ENCODE measurements at places on chromosomes 6 and 20.
A peak's percentile ranks its signal among the peaks of the same experiment; 100 is the strongest.

- DNase-seq = no peak
Measured at GRCh38 chr6:28588666-28589065, 63.0 kb downstream of the GPX5 start.

DNA sequence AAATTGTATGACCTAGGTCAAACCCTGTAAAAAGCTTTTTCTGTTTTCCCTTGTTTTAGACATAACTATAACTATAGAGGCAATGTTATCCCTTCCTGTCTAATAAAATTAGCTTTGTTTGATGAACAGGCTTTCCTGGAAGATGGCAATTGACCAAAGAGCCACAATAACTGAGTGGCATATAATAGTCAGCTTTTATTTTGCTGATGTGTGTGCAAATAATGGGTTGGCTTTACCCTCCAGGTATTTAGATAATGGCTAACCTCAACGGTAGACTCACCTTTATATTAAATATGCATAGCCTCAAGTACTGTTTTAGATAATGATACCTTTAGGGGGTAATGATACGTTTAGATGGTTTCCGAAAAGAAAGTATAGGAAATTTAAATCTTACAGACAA is 15.0 kb downstream of the TBXT start:
- no peak for DNase-seq

GRCh38 chr6:146065690-146066089 is 36.8 kb downstream of the GRM1 start:
- DNase-seq = no peak

DNA sequence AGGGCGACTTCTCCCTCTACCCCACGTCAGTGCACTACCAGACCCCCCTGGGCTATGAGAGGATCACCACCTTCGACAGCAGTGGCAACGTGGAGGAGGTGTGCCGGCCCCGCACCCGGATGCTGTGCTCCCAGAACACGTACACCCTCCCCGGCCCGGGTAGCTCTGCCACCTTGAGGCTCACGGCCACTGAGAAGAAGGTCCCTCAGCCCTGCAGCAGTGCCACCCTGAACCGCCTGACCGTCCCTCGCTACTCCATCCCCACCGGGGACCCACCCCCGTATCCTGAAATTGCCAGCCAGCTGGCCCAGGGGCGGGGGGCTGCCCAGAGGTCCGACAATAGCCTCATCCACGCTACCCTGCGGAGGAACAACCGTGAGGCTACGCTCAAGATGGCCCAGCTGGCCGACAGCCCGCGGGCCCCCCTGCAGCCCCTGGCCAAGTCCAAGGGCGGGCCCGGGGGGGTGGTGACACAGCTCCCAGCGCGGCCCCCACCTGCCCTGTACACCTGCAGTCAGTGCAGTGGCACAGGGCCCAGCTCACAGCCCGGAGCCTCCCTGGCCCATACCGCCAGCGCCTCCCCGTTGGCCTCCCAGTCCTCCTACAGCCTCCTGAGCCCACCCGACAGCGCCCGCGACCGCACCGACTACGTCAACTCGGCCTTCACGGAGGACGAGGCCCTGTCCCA is 57.5 kb upstream of the TMEM181 start:
- DNase-seq = no peak

- no peak for DNase-seq
Measured at GRCh38 chr6:13985663-13986325, 61.0 kb downstream of the RNF182 start.

DNA sequence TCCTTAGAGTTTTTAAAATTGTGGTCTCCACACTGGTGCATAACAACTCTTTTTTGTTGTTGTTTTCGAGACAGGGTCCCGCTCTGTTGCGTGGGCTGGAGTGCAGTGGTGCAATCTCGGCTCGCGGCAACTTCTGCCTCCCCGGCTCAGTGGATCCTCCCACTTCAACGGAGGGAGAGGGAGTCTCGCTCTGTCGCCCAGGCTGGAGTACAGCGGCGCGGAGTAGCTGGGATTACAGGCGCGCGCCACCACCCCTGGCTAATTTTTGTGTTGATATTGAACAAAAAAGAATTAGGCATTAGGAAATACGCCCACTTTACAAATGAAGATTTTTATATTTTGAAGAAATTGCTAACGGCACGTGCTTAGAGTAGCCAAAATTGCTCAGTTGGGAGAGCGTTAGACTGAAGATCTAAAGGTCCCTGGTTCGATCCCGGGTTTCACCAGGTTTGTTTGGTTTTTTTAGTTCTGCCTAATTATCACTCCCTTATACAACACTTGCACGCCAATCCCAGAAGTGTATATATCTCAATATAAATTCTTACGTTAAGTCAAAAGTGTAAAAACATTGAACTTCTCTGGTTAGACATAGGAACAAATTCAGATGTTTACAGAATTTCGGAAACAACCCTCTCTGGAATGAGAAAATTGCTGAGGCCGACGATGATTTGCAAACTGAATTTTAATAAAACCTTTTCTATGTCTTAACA is 159.6 kb downstream of the TRIM27 start:
- DNase-seq = no peak

DNA sequence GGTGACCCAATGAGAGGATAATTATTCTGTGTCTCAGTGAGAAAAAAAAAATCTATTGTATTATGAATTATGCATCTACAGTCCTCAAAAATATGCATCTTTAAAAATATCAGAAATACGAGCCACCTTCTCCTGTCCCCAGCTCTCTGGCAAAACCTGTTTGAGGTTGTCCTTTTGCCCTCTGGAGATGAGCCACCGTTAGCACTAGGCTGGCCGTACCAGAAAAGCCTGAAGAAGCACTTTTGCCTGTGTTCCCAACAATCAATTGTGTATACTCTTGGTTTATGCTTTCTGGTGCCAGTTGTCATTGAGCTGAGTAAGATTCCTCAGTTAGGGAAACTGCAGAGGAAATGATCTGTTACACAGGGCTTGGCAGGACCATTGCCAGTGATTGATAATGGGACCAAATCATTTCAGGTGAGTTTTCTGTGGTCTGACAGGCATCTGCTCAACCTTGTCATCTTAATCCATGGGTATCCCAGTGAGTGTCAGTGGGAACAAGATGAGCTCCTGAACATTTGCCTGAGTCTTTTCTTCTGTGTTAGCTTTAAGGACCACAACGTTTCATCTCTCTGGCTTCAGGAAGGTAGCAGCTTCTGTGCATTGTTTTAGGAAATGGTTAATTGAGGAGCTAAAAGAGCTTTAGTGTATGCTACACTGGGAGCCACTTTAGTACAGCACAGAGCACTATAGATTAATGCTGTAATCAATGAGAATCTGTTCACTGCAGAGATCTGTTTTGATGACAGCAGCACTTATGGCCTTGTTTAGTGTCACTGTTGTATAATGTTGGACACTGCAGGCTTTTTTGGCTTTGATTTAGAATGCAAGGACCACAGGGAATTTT is 330.1 kb downstream of the RIMS1 start:
- DNase-seq = no peak

- no peak for DNase-seq
Measured at GRCh38 chr6:11146117-11146826, 34.7 kb upstream of the ERVFRD-1 start.

DNA sequence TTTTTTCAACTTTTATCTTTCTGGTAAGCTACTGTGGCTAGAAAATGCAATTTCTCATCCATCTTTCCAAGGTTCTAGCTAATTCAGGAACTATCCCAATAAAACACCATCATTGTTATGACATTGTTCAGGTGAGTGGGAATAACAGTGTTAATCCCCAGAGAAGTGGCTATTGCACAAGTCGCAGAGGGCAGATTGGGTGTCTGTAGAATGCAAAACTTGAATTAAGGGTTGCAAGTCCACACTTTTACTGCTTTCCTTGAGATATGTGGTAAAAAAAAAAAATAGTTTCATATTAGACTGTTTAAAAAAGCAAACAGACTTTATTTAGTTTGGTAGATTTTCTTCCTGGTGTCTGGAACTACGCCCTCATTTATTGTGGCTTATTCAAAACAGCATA is 41.1 kb upstream of the PRDM1 start:
- DNase-seq = no peak

DNA sequence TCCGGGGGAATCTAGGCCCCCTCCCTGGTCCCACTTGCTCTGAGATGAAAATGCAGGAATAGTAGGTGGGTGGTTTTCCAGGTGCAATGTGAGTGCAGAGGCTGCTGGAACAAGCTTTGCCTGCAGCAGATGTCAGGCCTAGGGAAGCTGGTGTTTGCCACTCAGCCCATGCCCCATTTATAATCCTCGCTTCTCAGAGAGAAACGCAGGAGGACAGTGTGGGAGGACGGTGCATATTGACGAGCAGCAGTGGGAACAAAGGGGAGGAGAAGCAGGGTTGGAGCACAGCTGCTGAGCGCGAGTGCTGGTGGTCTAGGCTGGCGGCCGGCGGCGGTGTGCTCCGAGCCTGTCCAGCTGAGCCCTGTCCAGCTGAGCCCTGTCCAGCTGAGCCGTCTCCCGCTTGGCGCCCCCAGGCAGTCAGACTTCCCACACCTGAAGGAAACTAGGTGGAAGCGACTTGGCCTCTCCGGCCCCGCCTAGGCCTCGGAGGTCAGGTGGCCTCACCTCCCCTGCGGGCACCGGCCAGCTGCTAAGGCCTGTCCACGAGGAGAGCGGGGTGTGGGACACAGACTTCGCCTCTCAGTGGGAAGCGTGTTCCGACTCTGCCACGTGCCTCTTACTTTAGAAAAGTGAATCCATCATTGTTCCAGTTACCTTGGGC is 49.7 kb upstream of the FRMD1 start:
- DNase-seq = no peak

DNA sequence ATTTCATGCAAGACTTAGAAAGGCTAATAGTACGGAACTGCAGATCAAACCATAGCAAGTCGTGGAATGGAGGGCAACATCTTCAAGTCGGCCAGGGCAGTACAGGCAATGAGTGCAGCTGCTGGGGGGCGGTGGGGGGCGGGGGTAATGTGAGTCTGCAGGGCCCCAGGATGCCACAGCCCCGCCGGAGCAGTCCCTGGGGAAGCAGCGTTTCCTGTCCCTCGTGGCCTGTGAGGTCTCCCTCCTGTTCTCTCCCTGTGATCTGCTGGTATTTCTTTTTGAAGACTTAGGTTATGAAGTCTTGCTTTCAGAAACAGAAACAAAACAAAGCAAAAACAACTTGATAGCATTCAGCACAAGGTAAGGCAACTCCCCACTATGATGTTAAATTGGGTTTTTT is 351.9 kb downstream of the FOXA2 start:
- DNase-seq = no peak

- no peak for DNase-seq
Measured at GRCh38 chr6:77462359-77463307, 658 bp downstream of the HTR1B start.

DNA sequence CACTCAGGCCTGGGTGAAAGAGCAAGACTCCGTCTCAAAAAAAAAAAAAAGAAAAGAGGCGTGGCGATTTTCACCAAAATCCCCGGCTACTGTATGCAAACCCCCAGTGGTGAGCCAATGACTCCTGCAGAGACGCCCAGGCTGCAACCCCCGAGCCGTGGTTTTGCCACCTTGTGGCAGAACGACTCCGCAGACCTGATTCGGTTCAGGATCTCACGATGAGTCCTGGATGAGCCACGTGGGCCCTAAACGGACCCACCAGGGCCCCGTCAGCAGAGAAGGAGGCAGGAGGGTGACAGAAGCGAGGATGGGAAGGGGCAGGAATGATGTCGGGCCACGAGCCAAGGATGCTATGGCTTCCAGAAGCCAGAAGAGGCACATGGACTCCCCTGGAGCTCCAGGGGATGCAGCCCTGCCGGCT is 42.5 kb downstream of the SLC2A4RG start:
- DNase-seq = no peak

- DNase-seq = no peak
Measured at GRCh38 chr6:11851387-11851786, 72.8 kb upstream of the ADTRP start.

DNA sequence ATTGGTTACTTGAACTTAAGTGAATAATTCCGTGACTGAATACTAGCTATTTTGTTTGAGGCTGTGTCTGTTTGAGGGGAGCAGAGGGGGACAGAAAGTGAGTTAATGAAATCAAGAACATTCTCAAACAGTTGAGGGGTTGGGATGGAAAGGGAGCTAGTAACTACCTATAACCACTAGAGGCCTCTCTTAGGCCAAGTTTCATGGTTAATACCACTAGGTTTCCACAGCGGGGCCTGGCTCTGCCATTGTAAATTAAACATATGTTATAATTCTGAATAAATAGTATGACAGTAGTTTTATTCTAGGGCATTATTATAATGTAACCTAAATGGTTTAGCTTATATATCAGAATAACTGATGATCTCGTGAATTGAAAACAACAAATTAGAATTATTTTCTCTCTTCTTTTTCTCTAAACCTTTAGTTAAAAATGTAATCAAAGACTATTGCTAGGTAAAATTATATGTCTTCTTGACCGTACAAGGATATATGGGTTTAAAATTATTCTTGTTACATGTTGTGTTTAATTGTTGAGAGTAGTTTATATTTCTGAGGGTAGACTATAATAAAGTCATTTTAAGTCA is 108.1 kb downstream of the BCKDHB start:
- no peak for DNase-seq

DNA sequence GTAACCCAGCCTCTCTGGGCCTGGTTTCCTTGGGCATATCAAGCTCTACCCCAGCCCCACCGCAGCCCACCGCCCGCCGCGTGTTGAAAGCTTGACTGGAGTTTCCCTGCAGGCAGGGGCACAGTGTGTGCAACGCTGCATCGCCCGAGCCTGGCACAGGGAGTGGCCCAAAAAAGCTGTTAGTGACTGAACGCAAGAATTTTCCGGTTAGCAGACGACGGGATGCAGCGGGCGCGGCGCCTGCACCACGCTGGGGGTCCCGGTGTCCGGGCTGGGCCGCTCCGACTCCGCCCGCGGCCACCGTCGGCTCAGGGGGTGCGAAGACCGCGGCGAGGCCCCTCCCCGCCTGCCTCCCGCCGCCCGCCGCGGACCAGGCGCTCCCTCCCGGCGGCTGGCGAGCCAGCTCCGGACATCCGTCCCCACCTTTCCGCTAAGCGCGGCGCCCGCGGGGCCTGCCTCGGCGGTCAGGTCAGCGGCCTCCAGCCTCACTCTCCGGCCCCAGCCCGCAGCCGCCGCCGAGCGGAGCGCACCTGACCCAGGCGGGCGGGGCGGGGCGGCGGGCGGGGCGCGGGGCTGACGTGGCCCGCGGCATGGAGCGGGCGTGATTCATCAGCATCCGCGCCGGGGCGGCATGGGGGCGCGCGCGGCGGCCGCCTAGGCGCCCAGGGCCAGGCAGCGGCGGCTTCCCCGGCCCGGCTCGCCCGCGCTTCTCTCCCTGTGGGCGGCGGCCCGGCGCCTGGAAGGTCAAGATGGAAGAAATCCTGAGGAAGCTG is at the start of gene ARFGEF3:
Gene ARFGEF3, plus strand, starts transcription at position 602 of the 773 bp plus-strand sequence. Its CDS starts 148 bp downstream, at position 750.
- DNase-seq = peak; percentile 11

DNA sequence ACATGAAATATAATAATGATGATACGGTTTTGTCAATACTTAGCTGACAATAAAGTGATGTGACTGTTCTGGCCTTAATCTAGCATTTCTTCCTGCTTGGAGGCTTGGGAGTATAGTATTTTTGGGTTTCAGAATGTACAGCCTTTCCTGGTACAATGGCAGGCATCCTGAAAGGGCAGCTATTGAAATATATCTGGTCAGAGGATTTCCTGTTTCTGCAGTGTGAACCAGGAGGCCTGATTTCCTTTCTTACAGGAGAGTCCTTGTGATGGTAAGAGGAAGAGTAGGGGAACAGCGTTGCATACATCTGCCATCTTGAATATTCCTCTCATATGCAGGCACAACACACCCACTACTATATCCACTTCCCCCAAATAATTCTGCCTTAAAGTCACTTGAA is 93.7 kb downstream of the MYO6 start:
- no peak for DNase-seq

Data from stimulated activated CD8-positive, alpha-beta memory T cell treated with anti-CD3 and anti-CD28 coated beads, Interleukin-7, amount 100 ng/mL, for 24 hours (primary cell).